Caudate nucleus (tissue), 63 donors: ENCODE measurements at places on chromosomes 1 and 21.

DNA sequence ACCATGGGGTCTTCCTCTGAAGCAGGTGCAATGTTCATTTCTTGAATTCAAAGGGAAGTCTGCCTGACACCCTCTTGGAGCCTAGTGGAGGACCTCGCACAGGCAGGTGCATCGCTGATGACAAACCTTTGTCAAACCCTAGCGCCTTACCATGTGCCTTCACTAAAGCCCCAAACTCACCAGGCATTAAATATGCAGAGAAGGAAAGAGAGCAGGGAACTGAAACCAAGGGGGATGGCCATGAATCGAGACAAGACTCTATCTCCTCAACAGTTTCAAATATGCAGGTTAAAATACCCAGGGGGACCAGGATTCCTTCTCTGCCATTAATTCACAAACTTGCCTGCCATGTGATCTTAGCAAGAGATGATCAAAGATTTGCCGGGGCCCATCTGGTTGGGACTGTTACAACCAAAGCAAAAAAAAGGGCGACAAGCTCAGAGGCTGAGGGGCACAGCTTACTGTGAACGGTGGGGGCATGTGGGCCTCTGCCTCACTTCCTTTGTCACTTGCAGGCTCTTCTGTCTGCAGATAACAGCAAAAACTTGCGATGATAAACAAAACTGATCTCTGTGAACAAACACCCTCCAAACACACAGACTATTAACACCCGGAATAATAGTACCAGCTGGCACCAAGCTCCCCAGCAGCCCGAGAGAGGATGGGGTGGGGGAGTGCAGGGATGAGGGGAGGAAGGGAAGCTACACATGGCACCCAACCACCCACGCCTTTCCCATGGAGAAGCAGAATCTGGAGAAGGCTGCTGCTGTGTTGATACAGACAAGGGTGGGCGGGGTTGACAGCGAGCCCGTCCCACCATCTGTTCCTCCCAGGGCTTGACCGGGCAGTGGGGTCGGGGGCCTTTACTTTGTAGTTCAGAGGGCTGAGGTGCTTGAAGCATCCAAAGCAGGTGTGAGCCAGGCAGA lies 33.9 kb downstream of the TMEM63A start:
- peak; percentile 52 for DNase-seq

GRCh38 chr1:9996624-9997582 lies at the start of gene RBP7:
RBP7 (plus strand) TSS chr1:9997228; CDS start chr1:9997259, 31 bp downstream.
- DNase-seq = no peak

DNA sequence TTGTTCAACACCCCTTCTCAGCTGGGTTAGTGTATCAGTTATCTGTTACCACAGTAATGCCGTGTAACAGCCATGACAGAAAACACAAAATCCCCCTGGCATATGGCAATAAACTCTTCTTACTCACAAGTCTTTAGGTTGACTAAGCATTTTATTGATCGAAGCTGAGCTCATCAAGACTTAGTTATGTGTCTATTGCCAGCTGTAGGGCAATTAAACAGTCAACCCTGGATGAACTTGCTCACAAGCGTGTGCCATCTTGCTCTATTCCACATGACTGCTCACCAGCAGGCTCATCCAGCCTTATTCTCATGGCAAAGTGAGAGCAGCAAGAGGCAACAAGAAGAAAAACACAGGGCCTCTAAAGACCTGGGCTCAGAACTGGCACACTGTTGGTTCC lies 333.8 kb upstream of the PTBP2 start:
- no peak for DNase-seq

- DNase-seq = peak; percentile 54
These were observed 7.3 kb downstream of the IPO13 start for GRCh38 chr1:43954036-43954435.

GRCh38 chr1:17189632-17189990 lies 15.3 kb upstream of the PADI1 start:
- DNase-seq = no peak

DNA sequence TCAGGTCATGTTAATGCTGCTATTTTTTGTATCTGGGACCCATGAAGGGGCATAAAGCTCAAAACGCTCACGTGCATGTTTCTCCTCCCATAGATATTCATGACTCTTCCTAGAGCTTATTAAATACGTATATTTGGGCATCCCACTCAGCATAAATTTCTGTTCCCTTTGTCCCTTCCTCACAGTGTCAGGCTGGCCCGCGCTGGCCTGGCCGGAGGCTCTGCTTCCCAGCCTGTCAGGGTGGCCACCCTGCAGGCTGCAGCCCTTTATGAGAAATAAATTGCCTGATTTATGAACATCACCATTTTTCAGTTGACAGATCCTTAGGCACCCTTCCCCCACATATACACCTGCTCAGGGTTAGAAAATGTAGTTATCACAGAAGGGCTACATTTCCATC lies 44.0 kb upstream of the NTPCR start:
- DNase-seq = no peak

DNA sequence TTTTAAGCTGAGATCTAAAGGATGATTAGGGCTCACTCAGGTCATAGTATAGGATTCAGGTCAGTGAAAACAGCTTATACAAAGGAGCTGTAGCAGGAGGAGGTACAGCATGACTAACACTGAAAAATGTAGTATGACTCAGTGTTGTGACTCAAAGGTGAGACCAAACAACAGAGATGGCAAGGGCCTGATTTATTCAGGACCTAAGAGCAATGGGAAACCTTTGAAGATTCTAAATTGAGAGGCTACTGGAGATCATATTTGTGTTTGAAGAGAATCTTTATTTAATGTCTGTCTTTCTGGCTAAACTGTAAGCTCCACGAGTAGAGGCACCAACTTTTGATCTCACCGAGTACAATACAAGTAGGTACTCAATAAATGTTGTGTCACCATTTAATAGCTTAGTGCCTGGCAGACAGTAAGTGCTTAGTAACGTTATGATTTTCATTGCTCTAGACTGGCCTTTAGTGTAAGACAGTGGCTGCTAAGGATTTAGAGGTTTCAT lies 43.5 kb downstream of the PRKAA2 start:
- DNase-seq = no peak

DNA sequence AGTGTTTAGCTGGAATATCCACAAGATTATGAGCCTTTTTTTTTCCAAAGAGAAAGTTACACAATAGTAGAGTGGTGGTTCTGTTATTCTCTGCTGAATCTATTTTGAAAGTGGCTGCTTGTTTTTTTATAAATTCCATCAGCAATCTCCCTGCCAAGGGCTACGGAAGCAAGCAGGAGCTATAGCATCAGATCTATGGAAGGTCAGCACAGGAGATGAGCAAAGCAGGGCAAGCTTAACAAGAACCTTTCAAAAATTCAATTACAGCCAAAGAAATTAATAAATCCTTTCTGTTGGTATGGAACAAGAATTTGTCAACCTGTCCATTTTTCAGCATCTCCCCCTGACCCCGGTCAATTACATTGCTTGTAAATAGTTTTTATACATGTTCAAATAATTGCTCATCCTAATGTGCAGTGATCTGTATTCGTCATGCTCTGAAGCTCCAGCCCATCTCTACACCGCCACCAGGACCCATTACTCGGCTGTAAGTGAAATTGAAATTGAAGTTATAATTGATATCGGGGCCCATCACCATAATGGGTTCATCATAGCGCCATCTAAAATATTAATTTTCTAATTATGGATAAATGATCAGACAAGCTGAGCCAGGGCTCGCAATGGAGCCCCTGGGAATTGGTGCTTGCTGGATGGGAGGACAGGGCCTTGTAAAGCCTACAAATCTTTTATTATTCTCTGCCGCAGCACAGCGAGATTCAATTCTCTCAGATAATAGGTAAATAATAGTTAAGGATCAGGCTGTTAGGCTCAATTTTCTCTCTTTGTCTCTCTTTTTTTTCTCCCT lies 215.1 kb downstream of the ATG4C start:
- no peak for DNase-seq

DNA sequence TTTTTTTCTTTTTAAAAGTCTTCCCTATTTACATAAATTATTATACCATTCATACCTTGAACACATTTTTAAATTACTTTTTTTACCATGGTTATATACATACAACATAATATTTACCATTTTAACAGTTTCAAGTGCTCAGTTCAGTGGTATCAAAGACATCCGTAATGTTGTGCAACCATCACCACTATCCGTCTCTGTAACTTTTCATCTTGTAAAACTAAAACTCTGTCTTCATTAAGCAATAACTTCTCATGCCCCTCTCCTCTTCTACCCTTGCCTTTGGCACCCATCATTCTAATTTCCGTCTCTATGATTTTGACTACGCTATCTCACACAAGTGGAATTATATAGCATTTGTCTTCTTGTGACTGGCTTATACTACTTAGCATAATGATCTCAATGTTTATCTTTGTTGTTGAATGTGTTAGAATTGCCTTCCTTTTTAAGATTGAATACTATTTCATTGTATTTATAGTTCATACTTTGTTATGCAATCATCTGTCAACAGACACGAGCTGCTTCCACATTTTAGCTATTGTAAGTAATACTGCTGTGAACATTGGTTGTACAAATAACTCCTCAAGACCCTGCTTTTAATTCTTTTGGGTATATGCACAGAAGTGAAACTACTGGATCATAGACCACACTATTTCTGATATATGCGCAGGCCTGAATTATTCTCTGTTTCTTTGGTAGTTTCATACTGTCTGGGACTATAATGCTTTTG lies 689.5 kb upstream of the NCAM2 start:
- no peak for DNase-seq
